ENCODE measurements at places on chromosomes 7 and 10.

DNA sequence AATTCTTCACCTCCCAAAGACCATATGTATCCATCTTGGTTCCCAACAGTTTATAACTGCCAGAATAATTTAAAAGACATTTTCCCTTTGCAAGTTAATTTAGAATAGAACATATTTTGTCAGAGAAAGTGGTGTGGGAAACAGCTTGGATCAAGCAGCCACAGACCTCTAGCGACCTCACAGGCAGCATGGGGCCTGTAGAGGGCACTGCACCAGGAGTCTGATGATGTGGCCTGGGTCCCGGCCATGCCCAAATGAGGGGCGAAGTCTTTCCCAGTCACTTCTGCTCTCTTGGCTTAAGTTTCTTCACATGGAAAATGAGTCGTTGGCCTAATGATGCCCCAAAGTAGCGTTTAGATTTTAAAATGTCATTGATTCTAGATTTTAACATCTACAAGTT is 243.2 kb downstream of the SDK1 start:
- no peak for DNase-seq

DNA sequence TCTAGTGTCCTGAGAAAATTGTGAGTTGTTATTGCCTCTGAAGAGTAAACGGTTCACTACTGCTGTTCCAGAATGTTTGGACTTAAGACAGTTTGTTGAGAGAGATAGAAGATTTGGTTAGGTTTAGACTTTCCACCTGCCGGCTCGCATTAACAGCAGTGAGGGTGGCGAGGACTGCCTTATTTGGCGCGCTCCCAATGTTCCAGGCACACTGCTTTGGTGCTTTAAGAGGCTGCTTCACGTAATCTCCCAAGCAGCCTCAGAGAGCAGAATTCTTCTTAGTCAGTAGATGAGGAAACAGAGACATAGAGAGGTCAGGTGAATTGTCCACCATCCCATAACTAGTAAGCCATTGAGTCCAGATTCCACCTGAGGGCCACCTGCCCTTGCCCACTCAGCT is 41.1 kb downstream of the GLRX3 start:
- no peak for DNase-seq

DNA sequence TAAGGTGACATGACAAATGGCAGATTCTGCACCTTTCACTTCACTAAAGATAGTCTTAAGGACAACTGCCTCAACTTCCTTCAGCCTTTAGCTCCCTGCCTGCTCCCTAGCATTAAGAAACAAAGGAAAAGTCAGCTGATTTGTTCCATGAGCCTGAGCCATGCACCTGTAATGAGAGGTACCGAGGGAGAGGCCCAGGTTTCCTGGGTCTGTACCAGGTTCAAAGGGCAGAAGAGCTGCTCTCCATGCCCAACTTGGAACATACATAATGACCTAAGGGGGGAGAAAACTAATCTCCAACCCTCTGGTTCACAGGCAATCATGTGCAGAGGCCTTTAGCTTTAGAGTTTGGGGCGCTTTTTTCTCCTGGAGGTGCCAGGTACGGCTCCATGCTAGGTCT is 111.2 kb downstream of the JAZF1 start:
- no peak for DNase-seq

- no peak for DNase-seq
These were observed 97.7 kb upstream of the CELF2 start for GRCh38 chr10:10919976-10920375.

DNA sequence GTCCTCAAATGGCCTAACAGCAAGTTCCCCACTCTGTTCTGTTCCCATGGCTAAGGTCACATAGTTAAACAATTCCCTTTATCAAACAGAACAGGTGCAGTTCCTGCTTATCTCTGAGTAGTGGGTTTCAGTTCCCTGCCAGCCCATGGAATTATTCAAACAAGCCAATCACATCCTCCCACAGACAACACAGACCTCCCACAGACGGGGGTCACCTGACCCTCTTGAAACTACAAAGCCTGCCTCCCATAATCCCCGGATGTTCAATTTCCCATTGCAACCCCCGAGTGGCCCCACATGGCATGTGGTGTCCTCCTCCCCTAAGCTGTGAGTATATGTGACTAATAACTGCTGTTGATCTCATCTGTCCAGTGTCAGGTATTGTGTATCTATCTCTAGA is 64.1 kb downstream of the TMEM168 start:
- DNase-seq: no peak

GRCh38 chr10:71355886-71356285 is 36.8 kb downstream of the SLC29A3 start:
- DNase-seq: no peak

GRCh38 chr7:43669286-43670081 is 59.8 kb downstream of the COA1 start:
- DNase-seq: peak; percentile 80

DNA sequence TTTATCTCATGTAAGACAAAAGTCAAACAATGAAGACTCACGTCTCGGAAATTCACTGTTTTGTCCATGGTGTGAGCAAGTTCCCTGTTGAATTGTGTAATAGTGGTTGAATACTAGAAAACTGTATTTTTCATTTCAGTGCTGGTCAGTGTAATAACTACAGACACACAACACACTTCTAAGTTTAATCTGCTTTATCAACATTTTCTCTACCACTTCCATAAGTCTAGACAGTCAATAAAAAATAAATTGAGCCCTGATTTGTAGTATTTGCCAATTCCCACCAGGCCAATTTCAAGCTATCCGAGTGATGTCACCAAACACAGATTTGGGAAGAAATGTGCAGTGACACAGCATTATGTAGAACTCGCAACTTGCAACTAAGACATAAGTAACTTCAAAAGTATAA is 81.9 kb downstream of the GPR141 start:
- no peak for DNase-seq

- no peak for DNase-seq
These were observed 320.5 kb downstream of the PTPRN2 start for GRCh38 chr7:158266817-158267741.

DNA sequence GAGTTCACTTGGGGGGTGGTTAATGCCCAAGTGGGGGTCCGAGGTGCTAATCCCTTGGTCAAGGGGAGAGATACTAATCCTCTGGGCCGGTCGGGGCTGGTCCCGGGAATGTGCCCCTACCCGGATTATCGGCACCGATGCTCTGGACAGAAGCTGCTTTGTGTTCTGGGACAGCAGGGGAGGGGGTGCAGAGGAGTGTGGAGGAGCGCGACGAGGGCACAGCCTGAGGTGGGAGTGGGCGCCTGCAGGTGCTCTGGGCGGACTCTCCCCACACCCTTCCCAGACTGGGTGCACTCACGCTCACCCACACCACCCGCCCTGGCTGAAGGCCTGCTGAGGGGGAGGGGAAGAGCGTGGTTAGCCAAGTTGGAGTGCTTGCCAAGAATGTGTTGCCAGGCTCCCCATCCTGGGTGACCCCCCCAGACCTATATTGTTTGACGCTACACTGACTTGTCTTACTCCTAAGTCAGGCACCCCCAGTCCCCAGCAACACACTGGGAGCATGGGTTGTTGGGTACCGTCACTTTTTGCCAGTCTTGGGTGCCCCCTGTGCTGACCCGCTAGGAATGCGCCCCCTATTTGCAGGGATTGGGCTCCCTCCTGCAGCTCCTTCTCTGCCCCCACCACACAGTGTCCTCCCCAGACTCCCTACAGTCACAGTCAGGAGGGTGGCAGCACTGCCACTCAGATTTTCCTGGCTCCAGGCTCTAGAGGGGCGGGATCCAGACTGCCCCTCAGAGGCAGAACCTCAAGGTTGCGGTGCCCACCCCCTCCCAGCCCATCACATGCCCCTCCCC is 1.2 kb downstream of the SLC4A2 start:
- peak; percentile 39 for DNase-seq

GRCh38 chr10:108290823-108291222 is 1126.3 kb upstream of the SORCS1 start:
- no peak for DNase-seq

- peak; percentile 37 for DNase-seq
These were observed 1.6 kb upstream of the GSTO1 start for GRCh38 chr10:104253106-104253505.

GRCh38 chr7:70063371-70063770 is 465.1 kb downstream of the AUTS2 start:
- no peak for DNase-seq

- no peak for DNase-seq
These were observed 130.7 kb upstream of the NAMPT start for GRCh38 chr7:106415433-106415832.
